ENCODE measurements at places on chromosomes 2 and 18.

DNA sequence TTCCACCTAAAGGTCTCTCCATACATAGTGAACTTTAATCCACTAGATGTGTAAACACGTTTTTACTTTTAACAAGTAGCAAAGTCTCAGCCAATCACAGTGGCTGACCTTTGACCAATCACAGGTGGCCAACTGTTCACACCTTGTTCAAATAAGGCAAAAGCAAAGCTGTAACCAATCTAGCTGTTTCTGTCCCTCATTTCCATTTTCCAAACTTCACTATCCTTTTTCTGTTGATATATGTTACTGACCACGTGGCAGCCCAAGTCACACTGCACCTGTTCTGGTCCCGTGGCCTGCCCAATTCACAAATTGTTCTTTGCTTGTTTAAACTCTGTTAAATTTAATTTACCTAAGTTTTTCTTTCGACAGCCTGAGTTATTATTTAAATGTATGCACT is 393.5 kb upstream of the NETO1 start:
- DNase-seq = no peak

DNA sequence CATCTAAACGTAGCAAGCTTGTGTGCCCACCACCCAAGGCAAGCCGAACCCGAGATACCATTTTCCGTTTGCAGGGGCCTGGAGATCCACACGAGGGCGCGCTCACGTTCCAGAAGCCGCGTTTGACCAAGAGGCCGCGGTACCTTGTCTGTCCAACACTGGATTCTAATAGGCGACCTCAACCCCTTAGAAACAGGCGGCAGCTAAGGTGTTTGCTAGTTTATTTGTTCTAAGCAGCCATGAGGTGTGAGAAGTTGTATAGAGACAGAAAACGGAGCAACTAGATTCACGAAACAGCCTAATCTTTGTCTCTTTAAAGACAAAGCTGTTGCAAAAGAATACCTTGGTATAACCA is 4.2 kb downstream of the HOXD11 start:
- peak; percentile 85 for DNase-seq

DNA sequence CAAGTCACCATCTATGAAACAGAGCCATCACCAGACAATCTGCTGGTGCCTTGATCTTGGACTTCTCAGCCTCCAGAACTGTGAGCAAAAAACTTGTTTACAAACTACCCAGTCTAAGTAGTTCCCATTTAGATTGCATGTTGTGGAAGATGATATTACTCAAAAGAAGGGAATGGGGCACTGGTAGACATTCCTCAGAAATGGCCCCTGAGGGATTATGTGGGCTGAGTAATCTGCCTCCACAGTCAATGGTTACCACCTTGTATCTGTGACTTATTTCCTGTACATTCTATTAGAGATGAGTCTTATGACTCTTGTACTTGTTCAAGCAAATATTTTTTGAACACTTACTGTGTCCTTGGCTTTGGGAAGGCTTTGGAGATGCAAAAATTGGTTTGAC is 160.4 kb downstream of the NUP35 start:
- DNase-seq = no peak

- DNase-seq = no peak
Observed at GRCh38 chr2:110205660-110206455, 1.0 kb upstream of the NPHP1 start.

DNA sequence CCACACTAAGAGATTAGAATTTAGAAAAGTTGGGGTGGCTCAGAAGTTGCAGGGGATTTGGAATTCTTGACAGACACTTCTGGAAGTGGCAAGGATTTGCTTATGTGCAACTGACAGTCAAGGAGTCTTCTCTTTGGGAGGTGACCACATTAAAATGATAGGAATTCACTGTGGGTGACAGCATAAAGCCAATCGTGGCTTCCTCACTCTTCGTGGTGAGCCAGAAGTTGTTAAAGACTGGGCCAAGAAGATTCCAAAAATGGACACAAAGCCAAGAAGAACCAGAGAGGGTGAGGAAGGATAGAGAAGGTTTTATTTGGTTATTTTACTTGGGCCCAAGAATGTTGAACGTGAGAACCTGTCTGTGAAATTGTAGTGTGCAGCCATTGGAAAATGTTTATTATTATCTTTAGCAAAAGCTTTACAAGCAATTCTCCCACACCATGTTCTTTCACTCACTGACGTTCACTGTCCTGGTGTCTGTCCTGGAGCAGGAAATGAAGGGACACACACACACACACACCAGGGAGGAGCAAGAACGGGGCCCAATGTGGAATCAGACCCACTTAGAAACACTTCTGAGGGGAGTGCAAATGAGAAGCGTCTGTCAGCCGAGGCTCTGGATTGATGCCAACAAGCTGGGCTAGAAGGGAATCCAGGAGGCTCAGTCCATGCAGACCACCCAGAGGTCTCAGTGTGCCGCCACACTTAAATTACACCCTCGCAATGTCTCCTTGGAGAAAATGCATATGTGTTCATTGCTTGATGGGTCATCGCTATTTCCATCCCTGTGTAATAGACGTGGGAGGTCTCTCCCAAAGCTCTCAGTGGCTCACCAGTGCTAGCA is 37.2 kb downstream of the STEAP3 start:
- DNase-seq = no peak

DNA sequence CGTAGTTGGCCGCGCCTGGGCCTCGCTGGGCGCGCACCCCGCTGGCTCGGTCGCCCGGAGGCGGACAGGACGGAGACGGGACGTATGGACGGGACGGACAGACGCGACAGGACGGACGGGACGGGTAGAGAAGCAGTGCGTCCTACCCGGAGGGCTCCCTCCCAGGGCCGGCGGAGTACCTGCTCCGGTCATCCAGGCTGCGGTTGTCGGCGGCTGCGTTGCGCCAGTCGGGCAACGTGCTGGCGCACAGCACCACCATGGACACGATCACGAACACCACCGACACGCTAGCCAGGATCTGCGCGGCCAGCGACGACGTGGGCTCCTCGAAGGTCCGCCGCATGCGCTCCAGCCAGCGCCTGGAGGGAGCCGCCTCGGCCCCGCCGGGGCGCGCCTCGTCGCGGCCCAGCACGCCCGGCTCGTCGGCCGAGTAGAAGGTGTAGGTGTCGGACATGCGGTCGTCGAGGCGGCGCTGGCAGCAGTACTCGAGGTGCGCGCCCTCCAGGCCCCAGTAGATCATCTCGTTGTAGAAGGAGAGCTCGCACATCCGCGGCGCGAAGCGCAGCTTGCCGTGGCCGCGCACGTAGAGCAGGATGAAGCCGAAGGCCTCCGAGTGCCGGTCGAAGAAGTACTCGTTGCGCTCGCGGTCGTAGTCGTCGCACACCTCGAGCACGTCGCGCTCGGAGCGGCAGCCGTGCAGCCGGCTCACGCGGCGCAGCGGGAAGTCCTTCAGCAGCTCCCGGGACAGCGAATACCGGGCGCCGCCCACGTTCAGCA is 903 bp downstream of the KCNG3 start:
- peak; percentile 82 for DNase-seq

DNA sequence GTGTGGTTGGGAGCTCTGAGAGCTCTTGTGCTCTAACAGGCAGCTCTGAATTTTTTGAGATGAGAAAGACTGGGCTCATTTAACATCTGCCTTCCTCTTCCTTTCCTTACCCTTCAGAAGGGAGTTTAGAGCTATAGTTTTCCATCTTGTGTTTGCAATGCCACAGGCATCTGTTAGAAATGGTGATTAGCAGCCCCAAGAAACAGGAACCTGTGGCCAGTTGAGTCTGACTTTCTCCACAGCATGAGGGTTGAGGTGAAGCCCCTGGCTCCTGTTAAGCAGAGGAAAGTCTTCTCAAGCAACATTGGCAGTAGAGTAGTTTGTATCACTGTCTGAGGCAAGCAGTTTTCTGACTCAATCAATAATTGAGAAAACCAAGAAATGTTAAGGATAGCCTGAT is 577.4 kb downstream of the ZEB2 start:
- no peak for DNase-seq
